Activated CD4-positive, alpha-beta T cell treated with anti-CD3 and anti-CD28 coated beads for 24 hours (primary cell): ENCODE measurements at places on chromosomes 6 and 20.

- DNase-seq = peak; percentile 24
Measured at GRCh38 chr6:144581812-144582537, 296.8 kb downstream of the UTRN start.

DNA sequence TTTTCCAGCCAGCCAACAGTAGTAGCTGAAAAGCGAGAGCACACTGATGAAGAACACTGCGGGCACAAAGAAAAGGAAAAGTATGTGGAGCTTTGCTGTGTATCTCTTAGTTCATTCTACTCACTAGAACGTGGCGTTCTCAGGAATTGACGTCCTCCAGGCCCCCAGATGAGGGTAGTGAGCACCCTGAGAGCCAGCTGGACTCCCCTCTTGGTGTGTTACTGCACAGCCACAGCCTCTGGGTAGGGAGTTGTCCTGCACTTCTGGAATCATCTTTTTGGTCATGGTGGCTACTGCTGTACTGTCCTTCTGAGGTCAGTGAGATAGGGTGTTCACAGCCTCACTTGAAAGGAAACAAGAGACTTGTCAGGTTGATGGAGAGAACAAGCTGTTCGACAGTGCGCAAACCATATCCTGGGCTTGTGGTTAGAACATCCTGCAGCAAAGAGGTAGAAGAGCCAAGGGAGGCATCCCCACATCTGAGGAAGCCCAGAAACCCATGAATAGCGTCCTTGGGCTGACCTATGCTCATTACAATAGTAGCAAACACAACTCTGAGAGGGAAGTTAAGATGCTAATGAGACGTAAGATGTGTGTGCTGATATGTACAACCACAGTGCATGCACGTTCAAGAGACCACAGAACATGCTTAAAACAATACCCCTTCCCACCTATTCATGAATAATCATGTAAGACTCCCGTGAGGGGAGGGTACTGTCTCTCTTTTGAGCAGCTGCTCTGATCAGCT lies 14.6 kb upstream of the HLA-F start:
- no peak for DNase-seq

DNA sequence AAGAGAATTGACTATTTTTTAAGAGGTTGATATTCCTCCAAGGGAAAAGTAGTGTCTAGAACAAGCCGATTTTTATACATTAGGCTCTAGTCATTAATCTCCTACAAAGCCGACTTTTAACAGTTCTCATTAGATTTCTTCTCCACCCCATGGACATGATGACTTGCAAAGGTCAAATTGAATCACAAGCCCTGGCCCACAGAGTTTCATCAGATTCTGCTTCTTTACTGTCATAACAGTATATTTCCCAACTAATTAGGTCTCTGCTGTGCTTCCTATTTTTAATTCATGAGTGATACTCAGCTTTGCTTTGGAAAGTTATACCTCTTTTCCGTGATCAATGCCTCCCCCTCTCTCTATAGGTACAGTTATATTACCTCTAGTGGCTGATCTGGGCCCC lies 90.6 kb upstream of the ADGRB3 start:
- DNase-seq = no peak

- DNase-seq = no peak
Measured at GRCh38 chr6:167828325-167828956, 1.7 kb downstream of the AFDN start.

DNA sequence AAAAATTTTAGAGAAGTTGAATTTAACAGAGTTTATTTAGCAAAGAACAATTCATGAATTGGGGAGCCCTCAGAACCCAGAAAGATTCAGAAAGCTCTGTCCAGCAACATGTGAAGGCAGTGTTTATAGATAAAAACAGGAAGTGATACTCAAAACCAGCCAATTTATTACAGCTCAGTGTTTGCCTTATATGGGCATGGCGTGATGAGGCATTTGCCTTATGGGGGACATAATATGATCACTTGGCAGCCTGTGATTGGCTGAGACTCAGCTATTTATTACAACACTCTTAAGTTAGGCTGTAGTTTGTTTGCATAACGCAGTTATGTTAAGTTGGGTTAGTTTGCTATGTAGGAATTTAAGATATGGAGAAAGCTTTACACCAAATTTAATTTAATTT lies 11.5 kb downstream of the HLA-DPA1 start:
- no peak for DNase-seq

DNA sequence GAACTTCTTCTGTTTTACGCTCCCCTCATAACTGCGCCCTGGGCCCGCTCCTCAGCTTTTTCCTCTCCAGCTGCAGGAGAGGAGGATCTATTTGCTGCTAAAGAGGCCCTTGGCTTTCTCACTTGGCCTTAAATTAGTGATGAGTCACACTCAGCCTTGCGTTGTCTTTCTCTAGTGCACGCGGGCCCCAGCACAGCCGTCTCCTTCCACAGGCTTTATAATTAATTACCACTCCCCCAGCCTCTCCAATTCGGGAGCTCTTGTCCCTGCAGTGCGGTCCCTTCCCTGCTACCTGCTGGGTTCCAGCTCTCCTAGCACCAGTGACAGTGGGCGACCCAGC lies 25.2 kb downstream of the PACSIN1 start:
- DNase-seq = no peak

GRCh38 chr6:42618686-42619085 lies 54.9 kb downstream of the UBR2 start:
- no peak for DNase-seq

GRCh38 chr6:142323377-142323776 lies 21.6 kb downstream of the ADGRG6 start:
- DNase-seq = no peak

DNA sequence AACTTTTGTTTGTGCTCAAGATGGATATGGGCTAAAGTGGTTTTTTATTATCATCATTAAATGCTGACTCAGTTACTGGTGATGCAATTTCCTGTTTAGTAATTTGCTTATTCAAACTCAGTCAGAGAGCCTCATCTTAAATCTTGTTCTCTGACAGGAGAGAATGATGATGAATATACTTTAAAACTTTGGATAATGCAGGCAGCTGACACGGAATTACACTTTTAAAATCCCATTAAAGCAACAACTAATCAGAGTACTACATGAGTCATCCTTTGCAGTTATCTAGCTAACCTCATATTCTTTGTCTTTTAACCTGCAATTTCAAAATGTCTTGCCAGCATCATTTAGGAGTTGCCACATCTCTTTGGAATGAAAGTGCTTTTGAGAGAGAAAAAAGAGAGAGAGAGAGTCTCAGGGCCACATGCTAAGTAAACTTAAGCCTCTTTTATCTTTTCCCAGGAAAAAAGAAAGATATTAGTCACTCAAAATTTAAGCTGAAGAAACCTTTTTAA lies 9.2 kb upstream of the C6orf141 start:
- no peak for DNase-seq

DNA sequence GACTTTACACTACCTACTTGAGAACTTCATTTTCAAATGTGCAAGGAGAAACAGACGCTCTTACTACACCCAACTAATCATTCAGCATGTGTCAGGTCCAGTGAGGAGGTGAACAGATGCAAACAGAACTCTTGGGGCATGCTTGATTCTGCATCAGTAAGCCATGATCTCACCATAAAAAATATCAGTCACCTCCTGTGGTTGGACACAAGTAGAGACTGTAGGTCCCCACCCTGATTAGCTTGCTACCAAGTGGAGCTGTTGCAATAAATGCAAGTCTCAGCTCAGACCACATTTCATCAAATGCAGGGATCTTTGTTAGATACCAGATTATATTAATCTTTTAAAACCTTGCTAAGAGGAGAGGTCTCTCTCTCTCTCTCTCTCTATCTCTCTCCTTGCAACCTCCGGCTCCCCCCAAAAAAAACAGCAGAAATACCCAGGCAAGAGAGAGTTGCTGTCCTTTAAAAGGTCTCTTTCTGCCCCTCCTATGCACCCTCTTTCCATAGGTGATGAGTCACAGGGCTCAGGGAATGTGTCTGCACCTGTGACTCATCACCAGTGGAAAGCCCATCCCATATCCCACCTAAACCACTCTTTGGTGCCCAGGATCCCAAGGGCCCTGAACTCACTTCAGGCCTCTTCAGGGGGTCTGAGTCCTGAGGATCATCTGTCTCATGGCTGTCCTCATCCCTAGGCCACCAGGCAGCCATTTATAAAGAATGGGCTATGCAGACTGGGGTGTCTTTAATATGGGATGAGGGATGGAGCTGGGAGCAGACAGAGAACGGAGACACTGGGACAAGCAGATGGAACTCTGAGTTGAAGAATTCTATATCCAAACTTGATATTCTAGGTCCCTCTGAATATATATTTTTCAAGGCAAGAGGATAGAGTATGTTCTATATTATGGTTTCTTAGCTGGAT lies 154.5 kb downstream of the QRSL1 start:
- no peak for DNase-seq

GRCh38 chr6:166293731-166294584 lies 14.2 kb downstream of the PRR18 start:
- no peak for DNase-seq

DNA sequence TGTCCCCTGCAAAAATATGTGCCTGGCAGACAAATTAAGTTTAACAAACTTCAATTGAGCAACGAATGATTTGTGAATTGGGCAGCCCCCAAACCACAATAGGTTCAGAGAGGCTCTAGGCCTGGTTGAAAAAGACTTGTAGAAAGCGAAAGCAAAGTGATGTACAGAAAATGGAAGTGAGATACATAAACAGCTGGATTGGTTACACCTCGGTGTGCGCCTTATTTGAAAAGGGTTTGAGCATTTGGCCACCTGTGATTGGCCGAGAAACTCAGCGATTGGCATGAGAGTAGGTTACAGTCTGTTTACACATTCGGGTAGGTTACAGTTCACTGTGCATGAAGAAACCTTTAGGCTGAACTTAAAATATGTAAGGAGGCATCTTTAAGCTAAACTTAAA lies 136.9 kb downstream of the CD83 start:
- no peak for DNase-seq

DNA sequence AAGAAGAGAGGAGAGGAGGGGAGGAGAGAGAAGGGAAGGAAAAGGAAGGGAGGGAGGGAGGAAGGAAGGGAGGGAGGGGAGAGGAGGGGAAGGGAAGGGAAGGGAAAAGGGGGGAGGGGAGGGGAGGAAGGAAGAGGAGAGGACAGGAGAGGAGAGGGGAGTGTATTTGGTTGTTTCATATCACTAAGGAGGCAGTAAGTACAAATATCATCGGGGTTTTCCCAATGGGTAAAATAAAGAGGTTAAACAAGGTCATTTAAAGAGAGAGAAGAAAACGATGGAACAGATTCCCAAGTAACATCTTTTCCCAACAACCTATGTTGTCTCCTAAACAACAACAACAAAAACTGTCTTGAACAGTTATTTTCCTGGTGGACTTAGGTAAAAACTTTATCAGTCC lies 43.6 kb downstream of the MBOAT1 start:
- DNase-seq = no peak

DNA sequence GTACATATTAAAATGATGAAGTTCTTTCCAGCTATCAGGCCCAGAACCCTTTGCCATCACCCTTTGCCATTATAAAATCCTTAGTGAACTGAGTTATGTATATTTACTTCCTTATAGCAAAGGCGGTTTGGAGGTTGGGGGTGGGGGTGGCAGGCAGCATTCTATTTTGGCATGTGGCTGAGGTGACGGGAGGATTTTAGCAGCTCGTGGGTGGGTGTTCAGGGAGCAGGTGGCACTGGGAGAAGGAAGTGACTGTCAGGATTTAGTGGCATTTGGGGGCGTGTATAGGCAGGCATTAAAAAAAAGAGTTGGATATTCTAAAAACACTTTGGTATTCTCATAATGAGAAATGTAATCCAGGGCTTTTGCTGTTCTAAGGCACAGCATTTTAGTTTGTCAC lies 150.7 kb downstream of the RIMS1 start:
- DNase-seq = no peak

DNA sequence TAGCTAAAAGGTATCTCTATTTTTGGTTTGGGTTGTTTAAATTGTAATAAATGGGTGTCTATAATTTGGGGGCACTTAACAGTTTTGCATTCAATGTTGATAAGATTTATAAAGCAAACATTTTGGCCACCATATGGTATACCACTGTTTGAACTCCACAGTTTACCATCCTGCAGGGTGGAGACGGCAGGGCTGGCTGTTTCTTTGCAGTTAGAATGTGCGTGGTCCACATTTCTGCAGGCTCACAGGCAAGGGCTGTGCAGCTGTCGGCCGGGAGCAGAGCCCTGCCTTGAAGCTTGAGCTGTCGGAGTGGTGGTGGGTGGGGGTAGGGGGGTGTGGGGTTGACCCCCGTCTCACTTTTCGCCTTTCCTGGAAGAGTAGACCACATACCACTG lies 135.9 kb downstream of the CDH4 start:
- DNase-seq = no peak

DNA sequence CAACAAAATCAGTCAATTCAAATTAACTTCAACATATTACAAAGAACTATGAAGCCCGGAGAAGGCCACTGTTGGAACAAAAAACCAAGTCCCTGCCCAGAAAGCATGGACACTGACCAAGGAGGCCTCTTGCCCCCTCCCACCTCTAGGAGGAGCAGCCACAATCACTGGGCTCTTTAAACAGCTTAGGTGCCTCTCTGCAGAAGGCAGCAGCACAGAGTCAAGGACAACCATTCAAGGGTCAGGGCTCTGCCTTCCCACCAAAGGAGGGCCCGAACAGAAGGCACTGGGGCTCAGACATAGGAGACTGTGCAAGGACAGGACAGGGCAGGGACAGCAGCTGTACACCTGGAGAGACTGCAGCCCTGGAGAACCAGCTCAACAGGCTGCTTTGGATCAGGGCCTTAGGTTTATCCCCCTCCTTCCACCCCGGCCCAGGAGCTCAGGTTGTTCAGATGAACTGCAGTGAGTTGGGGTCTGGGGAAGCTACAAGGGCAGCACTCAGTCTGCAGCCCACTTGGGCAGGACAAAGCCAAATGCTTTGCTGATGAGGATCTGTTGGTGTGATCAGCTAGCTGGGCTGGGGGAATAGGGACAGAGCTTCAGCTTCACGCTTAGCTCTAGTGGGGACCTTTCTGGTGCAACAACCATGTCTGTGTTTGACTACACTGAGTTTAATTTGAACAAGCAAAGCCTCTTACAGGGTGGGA lies 17.8 kb downstream of the TOMM34 start:
- DNase-seq = no peak

DNA sequence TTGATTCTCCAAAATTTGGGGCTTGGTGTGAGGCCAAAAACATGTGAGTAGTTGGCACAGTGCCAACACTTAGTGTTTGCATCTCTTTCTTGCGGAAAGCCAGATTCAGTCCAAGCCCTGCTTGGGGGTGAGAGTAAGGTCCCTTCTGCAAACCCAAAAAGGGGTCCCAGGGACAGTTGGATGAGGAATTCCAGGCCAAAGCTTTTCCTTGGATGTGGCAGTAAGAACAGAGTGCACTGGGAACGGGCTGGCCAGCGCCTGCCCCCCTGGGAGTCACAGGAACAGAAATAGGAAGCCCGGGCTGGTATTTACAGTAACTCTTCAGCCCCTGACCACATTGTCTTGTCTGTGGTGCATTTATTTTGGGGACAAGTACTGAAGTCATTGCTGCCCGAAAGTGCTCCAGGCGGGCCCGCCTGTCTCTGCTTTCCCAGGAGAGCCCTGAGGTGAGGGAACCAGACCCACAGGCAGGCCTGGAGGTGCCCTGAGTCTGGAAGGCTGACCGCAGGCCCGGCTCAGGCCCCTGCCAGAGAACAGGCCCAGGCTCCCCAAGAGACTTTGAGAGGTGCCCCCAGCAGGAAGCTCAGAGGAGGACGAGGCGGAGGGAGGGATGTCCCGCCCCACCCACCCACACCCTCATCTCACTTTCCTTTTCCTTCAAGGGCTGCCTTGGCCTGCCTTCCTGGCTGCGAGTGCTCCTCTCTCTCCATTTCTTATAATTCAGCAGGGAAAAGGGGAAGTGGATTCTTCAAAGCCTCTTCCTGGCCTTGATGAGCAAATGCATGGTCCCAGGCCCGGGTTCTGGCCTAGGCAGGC lies 218.4 kb downstream of the MAFB start:
- no peak for DNase-seq
